ENCODE measurements at places on chromosomes 12 and 14.

GRCh38 chr14:25759256-25759655 lies 709.3 kb upstream of the STXBP6 start:
- DNase-seq = peak; percentile 77

DNA sequence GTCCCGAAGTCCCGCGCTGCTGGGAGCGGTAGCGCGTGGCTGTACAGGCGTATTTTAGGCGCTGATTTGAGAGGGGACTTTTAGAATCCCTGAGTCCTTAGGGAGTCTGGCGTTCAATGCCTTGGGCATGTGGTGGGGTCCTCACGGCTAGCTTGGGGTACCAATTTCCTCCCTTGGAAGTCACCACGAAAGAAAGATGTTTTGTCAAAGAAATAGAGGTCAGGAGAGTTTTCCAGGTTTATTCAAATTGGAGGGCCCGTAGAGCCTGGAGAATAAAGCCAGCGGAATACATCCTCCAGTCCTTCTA lies 63.9 kb downstream of the KLHL28 start:
- DNase-seq = peak; percentile 62

DNA sequence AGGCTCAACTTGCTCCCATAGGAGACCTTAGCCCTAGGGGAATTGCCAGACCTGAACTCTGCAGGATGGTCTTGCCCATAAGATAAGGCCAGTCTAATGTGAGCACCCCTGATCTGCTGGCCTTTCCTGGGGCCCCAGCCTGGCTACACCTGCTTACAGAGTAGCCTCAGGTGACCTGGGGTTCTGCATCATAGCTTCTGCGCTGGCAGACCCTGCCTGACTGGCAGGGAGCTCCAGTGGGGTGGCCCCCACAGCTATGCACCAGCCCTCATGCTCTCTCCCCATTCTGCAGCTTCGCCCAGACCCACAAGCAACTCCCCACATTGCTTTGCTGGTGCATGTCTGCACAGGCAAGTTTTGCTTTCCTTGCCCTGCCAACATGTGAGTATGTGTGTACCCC lies 371.3 kb upstream of the CLEC14A start:
- DNase-seq = no peak

GRCh38 chr14:84323978-84324377 lies 1206.0 kb upstream of the FLRT2 start:
- DNase-seq = no peak

DNA sequence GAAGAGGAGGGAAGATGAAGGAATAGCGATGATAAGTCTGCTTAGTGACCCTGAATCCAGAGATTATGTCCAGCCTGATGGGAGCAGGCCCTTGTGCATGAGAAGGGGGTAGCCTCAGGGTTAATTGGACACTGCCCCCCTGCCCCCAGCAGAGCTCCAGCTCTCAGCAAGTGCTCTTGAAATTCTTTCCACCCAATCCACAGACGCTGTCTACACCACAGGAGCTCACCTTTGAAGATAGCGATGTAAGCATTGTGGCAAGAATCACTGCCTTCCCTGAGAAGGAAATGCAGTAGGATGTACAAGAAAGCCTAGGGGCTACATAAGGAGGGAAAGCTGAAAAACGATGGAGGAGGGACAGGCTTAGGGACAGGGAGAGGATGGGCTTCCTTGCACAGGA lies 39.4 kb downstream of the CRACR2A start:
- no peak for DNase-seq

GRCh38 chr14:91390165-91390778 lies 27.3 kb downstream of the CCDC88C start:
- peak; percentile 69 for DNase-seq

GRCh38 chr12:55915482-55915859 lies 12.2 kb downstream of the PYM1 start:
- DNase-seq = no peak

DNA sequence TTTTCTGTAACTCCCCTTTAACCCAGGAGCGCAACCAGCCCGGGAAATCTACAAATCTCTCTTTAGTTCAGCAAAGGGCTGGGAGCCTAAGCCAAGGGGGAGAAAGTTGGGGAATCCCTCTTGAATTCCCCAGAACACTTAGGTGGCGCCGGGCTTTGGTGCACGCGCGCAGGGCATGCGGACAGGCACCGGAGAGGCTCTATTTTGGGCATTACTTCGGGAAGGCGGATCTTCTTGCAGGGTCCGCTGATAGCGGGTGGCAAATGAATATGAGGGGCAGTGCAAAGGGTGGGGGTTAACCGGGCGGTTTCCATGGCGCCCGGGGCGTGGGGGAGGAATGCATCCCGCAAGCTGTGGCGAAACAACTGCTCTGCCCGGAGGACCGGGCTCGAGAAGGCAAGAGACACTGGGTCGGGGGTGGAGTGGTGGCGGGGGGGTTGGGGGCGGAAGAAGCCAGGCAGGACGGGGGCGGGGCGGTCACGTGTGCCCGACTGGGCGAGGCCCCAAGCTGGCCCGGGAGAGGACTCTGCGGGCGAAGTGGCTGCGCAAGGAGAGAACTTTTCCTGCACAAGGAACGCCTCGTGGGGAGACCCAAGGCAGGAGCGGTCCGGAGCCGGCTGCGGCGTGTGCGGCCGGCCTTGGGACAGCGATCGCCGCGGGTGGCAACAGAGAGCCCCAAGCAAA lies at the start of gene FLVCR2:
FLVCR2 (plus strand) TSS at position 519 of the 684 bp plus-strand sequence. CDS start 353 bp downstream, outside the sequence.
- peak; percentile 75 for DNase-seq

- DNase-seq = peak; percentile 62
Observed at GRCh38 chr14:76810953-76811400, 1.7 kb downstream of the ANGEL1 start.

DNA sequence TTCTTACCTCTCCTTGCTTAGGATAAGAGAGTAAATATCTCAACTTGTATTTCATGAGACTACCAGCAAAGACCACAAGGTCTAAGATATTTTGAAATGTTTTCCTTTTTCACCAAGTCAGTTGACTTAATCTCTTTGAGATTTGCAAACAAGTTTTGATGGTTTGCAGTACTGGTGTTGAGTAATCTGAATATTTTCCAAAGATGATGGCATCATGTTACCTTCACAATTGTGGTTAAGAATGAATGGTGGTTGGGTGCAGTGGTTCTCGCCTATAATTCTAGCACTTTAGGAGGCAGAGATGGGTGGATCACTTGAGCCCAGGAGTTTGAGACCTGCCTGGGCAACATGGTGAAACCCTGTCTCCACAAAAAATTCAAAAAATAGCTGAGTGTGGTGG lies 225.7 kb downstream of the TMTC2 start:
- DNase-seq = no peak

- no peak for DNase-seq
Observed at GRCh38 chr12:122148657-122149056, 25.4 kb downstream of the IL31 start.

DNA sequence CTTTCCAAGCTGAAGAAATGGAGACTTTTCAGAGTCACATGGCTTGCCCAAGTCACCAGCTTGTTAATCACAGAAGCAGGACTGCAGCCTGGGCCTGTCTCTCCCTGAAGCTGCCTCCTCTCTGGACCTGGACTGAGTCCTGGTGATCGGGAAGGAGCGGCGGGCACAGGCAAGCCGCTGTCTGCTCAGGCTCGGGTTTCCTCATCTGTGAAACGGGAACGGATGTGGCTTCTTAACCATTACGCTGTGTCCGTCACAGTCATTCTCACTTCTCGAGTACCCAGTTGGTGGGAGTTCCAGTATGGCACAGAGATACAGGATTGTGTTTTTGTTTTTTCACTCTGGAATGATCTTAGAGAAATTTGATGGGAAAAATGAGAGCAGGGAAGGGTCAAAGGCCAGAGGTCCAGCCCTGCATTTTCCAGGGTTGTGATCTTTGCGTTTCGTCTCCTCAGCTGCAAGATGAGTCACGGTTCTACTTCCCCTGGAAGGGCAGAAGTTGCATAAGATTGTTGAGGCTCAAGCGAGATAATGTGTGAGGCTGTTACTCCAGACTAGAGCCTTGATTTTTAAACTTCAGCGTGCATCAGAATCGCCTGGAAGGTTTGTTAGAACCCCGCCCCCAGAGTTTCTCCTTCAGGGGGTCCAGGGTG lies 7.6 kb upstream of the LRTM2 start:
- no peak for DNase-seq

DNA sequence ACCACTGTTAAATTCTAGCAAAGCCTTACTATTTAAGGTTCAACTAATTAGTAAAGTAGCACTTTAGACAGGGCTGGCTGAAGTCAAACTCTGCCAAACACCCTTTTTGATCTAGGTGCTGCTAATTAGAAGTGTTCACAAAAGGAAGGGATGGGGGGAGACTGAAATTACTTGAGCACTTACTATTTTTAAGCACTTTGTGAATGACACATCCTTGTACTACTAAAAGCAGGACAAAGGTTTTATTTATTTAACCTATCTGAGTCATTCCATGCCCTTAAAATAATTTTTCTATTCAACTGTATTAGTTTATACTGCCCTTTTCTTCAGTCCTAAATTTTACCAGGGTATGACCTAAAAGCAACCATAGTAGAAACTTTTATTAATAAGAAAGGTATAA lies 20.1 kb downstream of the MBIP start:
- no peak for DNase-seq

- DNase-seq = no peak
Observed at GRCh38 chr12:123395236-123395635, 11.3 kb downstream of the KMT5A start.

DNA sequence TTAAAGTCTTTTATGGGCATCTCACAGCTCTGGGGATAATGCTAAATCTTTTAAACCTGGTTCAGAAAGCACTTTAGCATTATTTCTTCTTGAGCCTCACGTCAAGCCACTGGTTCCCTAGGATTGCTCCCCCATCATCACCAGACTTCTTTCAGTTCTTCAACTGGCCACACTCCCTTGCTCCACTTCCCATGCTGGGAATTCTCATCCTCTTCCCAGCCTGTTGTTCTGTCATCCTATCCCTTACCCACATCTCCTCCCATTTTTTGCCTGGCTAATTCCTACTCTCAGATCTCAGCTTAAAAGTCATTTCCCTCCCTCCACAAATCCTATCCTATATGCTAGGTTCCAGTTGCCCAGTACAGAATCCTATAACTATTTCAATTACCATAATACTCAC lies 14.4 kb downstream of the FERMT2 start:
- DNase-seq = no peak

DNA sequence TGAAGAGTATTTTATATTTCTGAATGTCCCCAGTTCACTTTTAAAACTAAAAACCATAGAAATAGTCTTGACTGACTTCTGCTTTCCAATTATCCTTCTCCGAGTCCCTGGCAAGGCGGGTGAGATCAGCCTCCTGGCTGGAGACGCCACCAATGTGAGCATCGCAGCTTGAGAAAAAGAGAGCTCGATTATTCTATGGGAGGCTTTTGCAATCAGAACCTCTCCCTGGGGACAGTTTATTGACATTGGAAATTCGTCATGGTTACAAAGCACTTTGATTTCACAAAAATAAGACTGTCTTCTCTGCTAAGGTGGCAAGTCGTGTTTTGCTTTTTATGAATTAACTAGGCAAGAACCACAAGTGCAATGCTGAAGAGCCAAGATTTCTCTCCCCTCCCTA lies 23.6 kb upstream of the GPHB5 start:
- no peak for DNase-seq

DNA sequence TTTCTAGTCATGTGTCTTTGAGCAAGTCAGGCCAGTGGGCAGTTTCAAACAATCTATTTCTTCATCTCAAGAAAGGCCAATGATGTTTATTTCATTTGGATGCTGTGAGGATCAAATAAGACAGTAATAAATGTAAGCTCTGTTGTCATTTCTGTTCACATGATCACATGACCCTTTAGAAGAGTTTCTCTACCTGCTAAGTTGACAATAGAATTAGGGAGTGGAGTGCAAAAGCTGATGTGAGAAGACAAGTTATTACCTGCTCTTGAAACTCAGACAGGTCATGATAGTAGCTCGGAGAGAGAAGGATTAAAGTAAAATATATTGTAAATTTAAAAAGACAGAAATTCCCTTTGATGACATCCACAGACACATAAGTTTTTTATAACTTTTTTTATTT lies 37.3 kb upstream of the DCN start:
- DNase-seq = no peak

DNA sequence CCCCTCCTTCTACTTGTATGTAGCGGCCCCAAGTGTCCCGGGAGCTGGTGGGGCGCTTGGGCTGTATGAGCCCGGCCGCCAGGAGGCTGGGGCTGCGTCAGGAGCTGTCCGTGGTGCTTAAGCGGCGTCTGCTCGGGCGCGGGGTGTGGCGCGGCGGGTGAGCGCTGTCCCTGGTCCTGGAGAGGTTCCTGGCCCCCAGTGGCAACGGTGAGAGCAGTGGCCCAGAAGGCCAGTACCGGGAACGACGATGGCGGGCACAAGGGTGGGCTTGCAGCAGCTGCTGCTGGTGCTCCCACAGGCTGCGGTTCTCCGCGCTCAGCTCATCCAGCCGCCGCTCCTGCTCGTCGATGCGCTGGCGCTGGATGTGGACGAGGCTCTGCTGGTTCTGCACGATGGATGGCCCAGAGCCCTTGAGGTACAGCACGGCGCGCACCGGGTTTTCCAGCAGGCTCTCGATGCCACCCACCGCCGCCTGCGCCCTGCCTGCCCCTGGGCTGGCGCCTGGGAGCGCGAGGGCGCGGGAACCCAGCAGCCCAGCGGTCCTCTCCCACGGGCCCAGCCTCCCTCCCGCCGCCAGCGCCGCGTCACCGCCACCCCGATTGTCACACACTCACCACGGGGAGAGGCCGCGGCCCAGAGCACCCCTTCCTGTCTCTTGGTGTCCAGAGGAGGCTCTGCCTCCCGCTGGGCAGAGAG lies 41.9 kb upstream of the FKBP4 start:
- DNase-seq = no peak

- DNase-seq = no peak
Observed at GRCh38 chr12:10102322-10102721, 3.5 kb upstream of the CLEC1A start.

DNA sequence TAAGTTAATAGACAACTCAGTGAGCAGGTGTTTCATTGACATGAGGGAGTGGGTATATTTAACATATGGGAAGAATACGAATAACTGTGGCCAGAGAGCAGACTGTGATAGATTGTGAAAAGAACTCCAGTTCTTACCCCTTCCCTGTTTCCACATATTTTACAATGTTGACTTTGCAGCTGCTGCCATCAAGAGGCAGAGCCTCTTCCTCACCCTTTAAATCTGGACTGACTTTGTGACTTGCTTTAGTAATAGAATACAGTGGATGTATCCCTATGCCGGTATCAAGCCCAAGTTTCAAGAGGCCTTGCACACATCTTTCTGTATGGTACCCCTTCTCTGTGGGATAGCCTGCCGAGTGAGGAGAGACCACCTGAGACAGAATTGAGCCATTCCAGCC lies 356.7 kb downstream of the ETNK1 start:
- DNase-seq = peak; percentile 6

DNA sequence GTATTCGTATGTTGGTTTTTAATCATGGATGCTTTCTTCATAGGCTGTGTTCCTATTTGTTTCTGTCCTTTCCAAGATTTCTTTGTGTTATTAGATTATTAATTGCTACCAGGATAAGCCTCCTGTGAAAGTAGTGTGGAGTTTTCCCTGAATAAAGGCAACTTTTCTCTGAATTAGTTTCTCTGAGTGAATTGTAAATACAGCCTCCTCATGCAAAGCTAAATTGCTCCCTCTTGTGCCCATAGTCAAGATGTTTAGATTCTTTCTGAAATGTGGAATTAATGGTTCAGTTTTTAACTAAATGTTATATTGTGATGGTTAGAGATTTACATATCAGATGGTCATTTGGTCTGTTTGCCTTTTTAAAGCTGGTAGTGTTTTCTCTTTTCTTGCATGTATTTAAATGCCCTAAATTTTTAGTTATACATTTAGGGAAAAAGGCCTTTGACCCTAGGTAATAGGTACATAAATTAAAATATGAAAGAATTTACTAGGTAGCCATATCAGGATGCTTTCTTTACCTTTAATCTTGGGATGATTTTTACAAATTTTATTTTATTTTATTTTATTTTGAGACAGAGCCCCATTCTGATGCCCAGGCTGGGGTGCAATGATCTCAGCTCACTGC lies 8.9 kb downstream of the APAF1 start:
- DNase-seq = peak; percentile 53

Measured in NCI-H1694 (cell line).